ENCODE measurements at places on chromosomes 4 and X.

- no peak for DNase-seq
Measured at GRCh38 chrX:26915064-26915463, 548.1 kb downstream of the PPP4R3C start.

DNA sequence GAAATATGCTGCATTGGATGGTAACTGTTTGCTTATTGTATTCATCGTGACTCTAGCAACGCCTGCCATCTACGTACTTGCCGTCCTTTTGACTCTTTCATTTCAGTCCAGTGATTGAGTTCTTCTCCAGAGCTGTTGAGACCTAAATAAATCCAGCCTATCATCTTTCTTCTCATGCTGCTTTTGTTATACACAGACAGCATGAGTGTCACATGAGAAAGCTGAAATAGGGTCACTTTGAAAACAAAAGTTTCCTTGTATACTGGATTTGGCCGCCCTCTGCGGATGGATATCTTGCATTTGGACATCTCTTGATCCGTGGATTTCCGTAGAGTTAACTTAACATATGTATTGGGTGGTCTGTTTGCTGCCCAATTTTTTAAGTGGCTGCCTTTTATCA, 67.2 kb downstream of the TMPRSS11F start:
- DNase-seq = no peak

DNA sequence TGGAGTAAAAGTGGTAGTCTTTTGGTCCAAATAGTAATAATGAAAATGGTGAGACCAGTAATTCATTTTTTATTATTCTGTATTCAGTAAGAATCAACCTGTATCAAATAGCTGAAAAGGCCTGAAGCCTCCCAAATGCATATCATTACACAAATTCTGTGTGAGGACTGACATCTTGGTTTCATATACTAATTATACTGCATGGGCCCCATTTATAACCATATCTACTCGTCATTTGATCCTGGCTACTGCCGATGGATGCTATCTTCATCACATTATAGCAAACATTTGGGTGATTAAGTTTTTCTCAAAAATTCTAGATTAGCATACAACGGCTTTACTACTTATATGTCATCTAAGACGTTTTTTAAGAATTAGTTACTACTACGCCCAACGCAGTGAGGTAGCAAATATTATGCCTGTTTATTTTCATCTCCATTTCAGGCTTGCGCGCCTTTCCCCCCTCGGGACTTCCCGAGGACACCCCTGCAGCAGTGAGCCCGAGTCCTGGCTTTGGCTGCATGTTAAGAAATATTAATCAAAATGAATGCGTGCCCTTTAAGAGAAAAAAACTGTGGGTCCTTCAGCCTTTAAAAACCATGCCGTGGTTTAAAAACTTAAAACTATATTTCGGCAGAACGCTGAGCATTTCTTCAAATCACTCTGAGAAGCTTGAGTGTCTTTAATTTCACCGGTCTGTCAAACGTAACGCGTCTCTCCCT, 814 bp upstream of the MMAA start:
- no peak for DNase-seq

DNA sequence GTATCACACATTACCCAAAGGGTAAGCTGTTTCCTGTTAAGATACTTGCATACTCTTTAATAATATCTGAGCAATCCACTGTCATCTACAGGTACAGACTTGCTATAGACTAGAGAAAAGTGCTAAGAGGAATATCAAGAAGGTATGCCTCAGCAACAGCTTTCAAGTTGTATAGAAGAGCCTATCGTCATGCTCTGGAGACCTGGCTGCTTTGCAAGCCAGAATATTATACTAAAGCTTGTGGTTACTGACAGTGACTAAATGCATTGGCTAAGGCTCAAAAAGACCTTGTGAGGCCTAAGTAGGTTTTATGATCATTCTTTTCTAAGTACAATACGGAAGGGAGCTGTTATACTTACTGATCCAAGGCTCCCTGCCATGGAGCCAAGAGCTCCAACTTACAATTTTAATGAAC, 11.3 kb downstream of the LAMP2 start:
- DNase-seq = no peak

DNA sequence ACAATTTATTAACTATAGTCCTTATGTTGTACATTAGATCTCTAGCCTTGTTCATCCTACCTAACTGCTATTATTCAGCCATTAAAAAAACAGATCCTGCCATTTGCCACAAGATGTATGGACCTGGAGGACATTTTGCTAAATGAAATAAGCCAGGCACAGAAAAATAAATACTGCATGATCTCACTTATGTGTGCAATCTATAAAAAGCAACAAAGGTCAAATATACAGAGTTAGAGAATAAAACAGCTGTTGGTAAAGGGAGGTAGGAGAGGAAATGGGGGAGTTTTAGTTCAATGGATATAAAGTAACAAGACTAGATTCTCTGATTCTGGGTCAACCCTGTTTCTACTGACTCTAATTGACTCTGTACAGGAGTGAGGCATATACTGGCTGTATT, 103.3 kb upstream of the FAM9C start:
- DNase-seq = no peak

DNA sequence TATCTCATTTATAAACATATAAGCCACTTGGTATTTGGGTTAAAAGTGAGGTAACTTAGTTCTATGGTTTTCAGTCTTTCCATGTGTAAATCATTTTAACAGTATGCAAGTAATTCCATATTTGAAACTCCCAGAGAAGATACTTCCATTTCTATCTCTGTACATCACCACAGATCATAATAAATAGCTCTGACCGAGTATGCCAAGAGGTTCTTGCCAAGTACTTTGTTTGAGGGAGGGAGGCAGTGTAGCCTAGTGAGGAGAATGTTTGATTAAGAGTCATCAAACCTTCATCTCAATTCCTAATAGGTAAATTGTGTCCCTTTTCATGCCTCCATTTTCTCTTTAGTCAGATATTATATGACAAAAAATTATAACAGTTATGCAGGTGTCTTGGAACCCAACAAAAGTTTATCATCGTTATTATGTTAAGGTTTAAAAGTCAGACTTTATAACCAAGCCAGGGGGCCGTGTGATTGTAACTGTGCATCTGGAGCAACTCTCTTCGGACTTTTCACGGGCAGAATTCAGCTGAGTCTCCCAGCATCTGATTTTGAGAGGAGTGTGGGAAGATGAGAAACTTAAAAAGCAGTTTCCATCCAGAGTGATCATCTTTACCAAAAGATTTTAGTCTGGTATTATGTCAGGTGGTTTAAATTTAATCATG, 123.8 kb downstream of the ANK2 start:
- DNase-seq = no peak

- DNase-seq = no peak
Measured at GRCh38 chr4:164761746-164762275, 7.9 kb downstream of the SMIM31 start.

GRCh38 chrX:42496239-42496638, 281.7 kb downstream of the PPP1R2C start:
- DNase-seq = no peak

DNA sequence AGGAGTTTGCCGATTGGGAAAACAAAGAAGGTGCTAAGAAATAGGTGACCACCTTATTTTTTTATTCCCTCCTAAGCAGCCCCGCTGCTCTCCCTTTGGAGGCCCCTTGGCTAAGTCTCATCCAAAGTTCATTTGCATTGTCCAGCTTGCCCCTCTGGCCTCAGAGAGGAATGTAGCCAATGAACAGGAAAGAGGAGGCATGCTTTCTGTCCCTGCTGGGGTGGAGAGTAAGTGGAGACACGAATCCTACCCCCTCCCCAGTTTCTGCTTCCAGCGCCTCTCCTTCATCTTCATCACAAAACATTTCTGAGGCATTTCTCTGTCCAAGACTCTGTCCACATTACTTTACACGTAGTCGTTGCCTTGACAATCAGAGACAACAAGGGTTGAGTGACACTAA, 38.7 kb downstream of the NLGN3 start:
- DNase-seq = no peak

GRCh38 chr4:42519803-42520417, 122.6 kb downstream of the SHISA3 start:
- no peak for DNase-seq

DNA sequence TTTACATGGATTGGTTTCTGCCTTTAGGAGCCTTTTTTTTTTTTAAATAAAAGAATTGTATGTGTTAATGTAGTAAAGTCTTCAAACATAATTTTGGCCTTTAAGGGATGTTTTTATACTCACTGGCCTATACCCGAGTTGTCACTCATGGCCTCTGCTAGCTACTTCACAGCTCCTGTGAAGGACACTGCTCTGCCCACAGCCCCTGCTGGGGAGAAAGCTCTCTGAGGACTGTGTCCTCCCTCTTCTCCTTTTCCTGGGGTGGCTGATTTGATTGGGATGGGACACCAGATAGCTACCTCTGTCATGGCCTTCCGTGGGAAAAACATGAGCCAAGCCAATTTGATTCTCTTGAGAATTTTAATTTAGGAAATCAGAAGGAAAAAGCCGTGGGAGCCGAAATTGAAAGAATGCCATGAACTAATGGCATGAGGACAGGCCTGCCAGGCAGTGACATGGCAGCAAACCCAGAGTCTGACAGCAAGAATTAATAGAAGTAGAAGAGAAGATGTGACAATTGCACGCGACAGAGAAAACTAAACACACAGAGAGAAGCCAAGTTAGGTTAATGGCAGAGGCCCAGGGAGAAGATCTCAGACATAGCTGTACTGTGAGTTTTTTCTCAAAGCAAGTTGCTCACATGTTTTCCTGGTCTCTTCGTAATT, 81.4 kb downstream of the ARHGAP10 start:
- no peak for DNase-seq

DNA sequence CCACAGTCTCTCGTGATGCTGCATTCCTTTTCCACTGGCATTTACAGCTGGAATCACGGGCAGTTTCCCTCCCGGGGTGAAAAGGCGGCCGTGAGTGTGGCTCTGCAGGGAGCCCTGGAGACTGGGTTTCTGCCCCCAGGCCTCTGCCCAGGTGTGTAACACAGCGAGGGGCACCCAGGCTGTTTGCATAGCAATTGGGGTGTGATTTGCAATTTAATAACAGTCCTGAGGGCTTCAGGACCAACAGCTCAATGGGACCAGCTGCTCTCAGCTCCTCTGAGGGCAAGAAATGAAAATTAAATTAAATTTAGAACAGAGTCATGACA, 99.0 kb upstream of the SHOX start:
- no peak for DNase-seq

DNA sequence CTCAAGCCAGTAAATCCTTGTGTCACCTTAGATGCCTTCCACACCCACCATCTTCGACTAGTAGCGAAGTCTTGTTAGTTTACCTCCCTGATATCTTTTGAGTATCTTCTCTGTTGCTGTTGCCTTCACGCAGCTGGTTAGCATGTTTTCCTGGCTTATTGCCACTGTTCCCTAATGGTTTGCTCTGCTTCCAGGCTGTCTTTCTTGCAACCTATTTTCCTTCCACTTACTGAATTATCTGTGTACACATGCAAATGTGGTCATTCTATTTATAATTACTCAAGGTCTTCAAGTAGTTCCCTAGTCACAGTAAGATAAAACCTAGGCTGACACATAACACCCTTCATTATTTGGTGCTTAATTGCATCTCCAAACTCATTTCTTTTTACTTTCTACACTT, 89.5 kb downstream of the UGT8 start:
- DNase-seq = no peak

- no peak for DNase-seq
Measured at GRCh38 chrX:39201305-39201990, 400.2 kb downstream of the MID1IP1 start.

- no peak for DNase-seq
Measured at GRCh38 chrX:106875151-106875550, 28.0 kb downstream of the RIPPLY1 start.

DNA sequence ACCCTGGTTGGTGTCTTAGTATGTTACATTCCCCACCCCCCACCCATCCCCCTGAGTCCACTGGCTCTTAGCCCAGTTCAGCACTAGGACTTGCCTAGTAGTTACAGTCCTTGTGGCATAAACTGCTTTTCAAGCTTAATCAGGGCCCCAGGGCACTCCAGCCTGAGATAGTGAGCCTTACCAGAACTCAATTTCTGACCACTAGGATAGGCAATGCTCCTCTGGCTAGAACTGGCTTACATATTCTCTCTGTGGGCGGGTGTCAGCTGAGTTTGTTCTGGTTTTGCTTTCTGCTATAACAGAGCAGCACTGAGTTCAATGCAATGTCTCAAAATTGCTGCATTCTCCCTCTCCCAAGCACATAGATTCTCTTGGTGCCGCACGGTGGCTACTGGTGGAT, 391.4 kb upstream of the DIPK2B start:
- no peak for DNase-seq

GRCh38 chr4:73895201-73896175, 26.3 kb downstream of the CXCL1 start:
- DNase-seq = no peak

DNA sequence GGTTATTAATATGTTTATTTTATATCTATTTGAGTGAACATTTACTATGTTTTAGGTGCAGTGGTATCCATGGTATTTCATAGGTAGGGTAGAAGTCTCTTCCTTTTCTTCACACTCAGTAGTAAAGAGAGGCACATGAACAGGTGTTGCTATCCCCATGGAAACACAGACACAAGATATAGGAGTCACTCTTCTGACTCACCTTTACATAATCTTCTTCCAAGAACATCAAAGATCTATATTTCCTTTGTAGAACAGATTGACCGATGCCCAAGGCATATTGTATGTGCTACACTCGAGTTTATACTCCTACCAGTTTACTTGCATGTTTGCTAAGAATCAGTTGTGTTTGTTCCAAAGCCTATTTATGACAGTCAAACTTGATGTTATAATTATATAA, 1997.4 kb downstream of the C4orf33 start:
- no peak for DNase-seq

DNA sequence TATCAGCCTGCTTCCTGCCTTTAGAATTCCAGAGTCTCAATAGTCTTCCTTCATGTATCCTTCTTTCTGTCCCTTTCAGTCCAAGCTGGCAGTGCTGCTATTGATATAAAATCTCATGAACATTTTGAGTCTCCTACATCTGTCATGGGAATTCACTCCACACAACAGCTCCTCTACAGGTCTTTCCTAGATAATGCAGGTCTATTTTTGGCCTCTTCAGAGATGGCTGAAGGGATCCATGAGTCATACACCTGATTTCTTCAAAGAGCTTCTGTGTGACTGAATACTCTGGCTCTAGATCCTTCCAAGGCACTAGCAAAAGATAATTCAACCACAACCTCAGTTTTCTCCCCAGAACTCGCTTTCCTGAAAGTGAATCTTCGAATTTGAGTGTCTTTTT, 115.4 kb downstream of the STPG2 start:
- no peak for DNase-seq

DNA sequence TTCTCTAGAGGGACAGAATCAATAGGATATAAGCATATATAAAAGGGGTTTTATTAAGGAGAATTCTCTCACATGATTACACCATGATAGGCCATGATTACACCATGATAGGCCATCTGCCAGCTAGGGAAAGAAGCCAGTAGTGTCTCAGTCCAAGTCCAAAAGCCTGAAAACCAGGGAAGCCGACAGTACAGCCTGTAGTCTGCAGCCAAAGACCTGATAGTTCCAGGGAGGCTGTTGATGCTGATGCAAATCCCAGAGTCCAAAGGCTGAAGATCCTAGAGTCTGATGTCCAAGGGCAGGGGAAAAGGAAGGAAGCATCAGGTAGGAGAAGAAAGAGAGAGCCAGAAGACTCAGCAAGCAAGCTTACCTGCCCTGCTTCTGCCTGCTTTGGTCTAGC, 411.3 kb upstream of the EMCN start:
- DNase-seq = no peak

- no peak for DNase-seq
Measured at GRCh38 chr4:166991006-166991561, 243.2 kb downstream of the SPOCK3 start.

All from NK-92 treated with Interleukin-12 subunit alpha and Interleukin-12 subunit beta, amount 100 ng/mL, for 24 hours (cell line).